ENCODE measurements at places on chromosomes 2 and 18.
A peak's percentile ranks its signal among the peaks of the same experiment; 100 is the strongest.

DNA sequence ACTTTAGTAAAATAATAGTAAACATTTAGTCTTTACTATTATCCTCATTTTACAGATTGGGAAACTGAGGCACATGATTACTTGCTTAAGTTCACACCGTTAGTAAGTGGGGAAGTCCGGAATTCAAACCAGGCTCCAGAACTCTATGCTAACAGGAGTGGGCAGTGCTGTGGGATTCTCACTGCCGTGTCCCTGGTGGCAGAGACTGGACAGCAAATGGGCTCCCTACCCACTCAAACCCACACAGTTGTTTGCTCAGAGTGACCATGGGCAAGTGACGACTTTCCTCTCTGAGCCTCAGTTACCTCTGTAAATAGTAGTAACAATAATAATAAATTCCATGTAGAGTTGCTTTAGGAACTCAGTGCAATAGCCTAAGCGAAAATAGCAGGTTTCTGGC is 24.0 kb downstream of the MAIP1 start:
- DNase-seq, result no peak

- peak; percentile 33 for DNase-seq
Measured at GRCh38 chr2:235255693-235256092, 238.2 kb upstream of the AGAP1 start.

- DNase-seq, result no peak
Measured at GRCh38 chr18:64528646-64529045, 379.8 kb upstream of the LINC00305 start.

DNA sequence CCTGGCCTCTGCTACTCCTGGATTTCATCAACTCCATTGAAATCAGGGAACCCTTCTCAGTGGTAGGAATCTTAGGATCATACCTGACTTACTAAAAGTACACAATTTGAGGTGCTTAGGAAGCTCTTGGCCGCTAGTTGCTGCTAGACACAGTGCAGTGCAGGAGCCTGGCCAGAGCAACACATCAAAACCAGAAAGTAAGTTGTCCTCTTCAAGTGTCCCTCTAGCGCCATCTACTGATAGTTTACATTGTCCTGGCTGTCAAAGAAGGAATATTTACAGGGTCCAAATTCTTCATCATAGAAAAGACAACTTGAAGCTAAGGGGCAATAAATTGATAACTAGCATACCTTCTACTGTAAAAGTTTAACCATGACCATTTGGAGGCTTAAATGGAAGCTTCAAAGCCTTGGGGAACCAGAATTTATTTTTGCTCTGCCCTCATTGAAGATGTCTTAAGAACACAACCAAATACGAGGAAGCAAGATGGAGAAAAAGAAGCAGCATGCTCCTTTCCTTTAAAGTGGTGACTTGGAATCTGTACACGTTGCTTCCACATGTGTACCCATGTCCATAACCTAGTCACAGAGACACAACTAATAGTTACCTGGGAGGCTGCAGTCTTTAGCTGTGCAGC is 889.1 kb upstream of the GCFC2 start:
- DNase-seq, result peak; percentile 78

DNA sequence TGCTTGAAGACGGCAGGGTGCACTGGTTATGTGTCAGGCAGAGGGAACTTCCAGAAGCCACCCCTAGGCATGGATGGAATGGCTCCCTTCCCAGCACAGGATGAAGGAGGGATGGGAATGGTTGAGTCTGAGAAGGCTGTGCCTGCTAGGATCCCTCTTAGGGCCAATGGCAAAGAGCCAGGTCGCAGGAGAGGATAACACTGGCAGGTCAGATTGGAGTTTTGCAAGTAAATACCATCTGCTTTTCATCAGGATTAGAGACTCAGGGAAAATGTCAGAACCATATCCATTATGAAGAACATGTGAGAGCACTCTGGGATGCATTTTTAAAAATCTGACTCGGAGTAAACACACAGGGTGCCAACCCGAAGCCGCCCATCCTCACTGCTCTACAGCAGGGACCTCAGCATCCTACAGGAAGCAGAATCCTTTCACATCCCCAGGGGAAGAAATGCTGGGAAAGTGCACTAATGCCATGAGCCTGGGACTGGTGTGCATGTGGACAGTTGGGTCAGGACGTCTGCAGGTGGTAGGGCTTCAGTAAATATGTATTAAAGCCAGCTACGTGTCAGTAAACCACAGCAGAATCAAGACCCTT is 139.9 kb downstream of the MYT1L start:
- DNase-seq, result no peak

DNA sequence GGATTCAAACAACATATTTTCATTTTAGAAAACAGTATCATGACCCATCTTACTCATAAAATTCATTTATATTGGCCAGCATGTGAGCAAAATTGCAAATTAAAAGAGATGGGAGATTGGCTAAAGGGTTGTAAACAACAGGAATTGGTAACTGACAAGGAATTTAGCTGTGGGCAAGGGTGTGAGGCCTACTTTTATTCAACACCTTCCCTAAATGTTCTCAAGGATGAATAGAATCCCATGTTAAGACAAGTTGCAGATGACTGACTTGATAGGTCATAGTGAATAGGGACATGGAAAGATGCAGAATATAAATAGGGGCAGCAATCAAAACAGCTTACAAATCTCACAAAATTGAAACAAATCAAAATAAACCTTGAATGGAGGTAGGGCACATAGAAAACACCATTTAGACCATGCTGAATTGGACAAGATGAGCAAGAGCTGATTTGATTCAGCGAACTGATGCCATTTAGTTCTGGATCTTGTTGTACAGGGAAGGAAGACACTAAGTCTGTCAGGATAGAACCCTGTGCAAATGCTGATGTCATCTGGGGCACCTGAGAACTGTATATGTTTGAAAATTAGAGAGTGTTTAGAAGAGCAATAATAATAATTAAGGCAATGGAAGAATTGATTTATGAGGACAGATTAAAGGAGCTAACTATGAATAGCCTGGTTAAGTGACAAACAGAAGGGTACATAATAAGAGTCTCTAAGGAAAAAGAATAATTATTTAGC is 509.7 kb downstream of the ZEB2 start:
- no peak for DNase-seq

DNA sequence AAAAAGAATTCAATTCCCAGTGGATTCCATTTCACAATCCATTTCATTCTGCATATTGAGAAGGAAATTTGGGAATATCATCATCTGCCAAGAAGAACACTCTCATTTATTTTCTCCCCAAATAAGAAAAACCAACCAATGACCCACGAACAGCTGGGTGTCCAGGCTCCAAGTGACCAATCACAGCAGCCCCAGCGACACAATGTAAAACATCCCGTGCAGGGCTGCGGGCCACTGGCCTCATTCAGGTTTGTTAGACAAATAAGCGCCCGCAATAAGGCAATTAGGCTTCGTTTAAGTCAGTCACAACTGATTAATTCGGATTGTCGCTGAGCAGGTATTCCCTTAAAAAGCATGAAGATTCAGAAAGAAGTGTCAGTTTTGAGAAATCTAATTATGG is 378.6 kb downstream of the EIPR1 start:
- no peak for DNase-seq

Measured in fibroblast of pulmonary artery (primary cell).